Activated CD8-positive, alpha-beta T cell treated with anti-CD3 and anti-CD28 coated beads for 36 hours (primary cell): ENCODE measurements at places on chromosomes 13 and 19.
A peak's percentile ranks its signal among the peaks of the same experiment; 100 is the strongest.

DNA sequence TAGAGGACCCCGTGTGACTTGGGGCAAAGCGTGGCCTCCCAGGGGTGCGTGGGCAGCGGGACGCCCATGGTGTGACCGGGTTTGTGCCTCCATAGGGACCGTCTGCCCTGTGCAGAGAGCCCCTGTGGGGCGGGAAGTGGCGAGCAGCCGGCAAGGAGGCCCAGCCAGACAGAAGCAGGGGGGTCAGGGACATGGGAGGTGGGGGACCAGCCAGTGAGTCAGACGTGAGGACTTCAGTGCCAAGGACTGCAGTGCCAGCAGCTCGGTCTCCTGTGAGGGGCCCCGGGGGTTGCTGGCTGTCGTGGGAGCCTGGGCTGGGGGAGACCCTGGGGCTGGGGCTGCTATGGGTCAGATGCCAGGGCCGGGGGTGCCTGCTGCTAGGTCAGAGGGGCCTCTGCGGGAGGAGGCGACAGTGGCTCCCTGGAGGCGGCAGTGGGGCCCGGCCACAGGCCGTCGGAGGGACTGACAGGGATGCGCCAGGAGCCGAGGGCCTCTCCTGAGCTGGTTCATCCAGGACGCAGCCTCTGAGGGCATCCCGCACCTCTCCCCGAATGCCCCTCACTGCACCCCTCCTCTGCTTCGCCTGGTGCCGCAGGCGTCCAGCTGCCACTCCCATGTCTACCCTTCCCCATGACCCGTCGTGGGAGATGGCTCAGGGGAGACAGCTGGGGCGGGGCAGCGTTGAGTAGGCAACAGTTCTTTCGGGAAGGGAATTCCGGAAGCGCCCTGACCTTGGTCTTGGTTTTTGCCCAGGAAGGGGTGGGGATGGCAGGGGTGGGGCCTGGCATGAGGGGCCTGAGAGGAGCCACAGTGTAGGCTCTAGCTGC lies 80.0 kb downstream of the KDM4B start:
- DNase-seq, result no peak

- no peak for DNase-seq
Measured at GRCh38 chr13:94579063-94579462, 16.9 kb downstream of the TGDS start.

DNA sequence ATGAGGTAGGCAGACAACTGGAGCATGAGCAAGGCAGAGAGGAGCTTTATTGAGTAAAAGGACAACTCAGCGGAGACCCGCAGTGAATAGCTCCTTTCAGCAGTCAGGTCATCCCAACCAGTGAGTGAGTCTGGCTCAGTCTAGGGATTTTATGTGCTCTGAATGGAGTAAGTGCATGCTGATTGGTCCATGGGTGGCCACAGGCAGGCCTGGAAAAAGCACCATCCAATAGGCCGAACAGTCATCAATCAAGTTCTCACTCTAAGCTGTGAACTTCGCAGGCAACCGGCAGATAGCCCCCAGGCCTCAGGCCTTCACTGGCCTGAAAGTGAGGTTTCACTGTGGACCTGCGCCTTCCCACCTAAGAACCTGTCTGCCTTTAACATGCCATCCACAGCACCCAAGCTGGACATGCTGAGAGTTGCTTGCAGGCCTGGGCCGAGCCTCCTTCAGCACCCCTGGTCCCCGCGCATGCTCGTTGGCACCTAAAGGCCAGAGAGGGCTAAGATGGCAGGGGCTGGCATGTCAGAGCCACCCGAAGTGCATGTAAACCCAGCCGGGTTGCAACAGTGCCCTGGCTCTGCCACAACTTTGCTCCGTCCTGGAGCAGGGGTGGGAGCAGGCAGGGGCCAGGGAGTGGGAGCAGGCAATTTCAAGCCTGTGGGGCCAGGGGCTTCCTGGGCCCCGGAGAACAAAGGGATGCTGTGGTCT lies 698.7 kb downstream of the SLITRK1 start:
- no peak for DNase-seq

DNA sequence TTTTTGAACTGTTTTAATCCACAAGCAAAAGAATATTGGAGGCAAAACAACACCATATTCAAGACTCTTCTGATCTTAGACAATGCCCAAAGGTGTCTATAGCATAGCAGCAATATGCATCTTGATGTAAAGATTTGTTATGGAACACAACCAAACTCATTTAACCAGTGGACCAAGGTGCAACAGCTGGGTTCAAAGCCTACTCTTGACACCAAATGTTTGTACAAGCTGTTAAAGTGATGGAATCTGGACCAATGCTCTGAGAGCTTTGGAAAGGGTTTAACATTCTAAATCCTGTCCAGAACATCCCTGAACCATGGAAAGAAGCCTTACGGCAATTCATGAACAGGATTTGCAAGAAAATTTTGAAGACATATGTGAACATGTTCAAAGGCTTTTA lies 520.0 kb downstream of the GPC6 start:
- DNase-seq, result no peak

- DNase-seq, result no peak
Measured at GRCh38 chr13:44263751-44264620, 109.6 kb upstream of the SERP2 start.

DNA sequence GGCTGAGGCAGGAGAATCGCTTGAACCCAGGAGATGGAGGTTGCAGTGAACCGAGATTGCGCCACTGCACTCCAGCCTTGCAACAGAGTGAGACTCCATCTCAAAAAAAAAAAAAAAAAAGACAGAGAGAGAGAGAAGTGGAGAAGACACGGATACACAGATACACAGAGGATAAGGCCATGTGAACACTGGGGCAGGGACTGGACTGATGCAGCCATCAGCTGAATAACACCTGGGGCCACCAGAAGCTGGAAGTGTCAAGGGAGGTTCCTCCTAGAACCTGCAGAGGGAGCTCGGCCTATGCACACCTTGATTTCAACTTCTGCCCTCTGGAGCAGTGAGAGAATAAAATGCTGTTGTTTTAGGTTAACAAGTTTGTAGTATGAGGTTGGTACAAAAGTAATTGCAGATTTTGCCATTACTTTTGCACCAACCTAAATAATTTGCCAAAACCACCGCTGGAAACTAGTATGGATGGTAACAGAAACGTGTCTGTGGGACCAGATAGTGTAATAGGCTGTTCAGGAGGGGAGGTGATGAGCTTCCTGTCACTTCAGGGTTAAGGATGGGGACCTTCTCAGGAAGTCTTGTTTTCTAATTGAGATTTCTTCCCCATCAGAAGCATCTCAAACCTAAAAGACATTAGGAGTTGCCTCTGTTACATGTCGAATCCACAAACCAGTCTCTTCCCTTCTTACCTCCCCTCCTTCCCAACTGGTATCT lies 36.4 kb upstream of the IGSF23 start:
- DNase-seq, result peak; percentile 54
